Cerebellum (tissue), 4 donors: ENCODE measurements at places on chromosomes 4 and X.

- DNase-seq, result no peak
Measured at GRCh38 chrX:116694046-116694445, 231.3 kb upstream of the CT83 start.

DNA sequence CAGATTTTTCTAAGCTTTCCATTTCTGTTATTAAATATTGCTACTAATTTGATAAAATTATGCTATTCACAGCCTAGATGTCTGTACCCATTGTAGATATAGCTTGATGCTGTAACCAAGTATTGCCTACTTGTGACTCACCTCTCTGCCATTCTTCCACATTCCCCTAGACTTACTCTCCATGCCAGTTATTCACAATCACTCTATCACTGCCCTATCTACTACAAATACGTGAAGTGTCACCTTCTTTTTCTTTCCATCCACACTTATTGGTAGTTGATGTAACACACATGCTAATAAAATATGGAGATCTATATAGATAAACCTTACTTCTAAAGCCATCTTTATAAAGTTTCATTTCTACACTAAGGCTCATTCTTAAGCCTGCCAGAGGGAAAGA, 179.4 kb upstream of the PACRGL start:
- DNase-seq, result no peak

GRCh38 chr4:101188906-101189305, 158.4 kb downstream of the PPP3CA start:
- DNase-seq, result no peak

GRCh38 chrX:52870046-52870445, 2.2 kb upstream of the XAGE3 start:
- no peak for DNase-seq

- DNase-seq, result no peak
Measured at GRCh38 chrX:13440176-13440575, 120.3 kb upstream of the ATXN3L start.

DNA sequence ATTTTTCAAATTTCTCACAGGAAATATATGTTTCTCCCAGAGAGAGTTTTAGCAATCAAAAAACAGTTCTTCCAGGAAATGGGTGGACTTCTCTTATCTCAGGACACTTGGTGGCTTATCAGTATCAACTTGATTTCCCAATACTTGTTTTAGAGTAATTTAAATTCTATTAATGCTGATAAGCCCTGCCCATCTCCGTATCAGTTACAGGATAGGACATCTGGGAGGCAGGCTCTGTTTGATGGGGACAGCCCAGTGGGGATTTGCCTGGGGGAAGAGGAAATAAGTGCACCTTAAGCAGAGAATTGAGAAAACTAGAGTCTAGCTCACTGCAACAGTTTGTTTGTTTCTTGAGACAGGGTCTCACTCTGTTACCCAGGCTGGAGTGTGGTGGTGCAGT, 43.2 kb upstream of the PDGFRA start:
- DNase-seq, result no peak

GRCh38 chr4:42673082-42673425, 16.1 kb upstream of the ATP8A1 start:
- DNase-seq, result no peak

- no peak for DNase-seq
Measured at GRCh38 chr4:34417160-34417559, 1827.2 kb downstream of the ARAP2 start.

DNA sequence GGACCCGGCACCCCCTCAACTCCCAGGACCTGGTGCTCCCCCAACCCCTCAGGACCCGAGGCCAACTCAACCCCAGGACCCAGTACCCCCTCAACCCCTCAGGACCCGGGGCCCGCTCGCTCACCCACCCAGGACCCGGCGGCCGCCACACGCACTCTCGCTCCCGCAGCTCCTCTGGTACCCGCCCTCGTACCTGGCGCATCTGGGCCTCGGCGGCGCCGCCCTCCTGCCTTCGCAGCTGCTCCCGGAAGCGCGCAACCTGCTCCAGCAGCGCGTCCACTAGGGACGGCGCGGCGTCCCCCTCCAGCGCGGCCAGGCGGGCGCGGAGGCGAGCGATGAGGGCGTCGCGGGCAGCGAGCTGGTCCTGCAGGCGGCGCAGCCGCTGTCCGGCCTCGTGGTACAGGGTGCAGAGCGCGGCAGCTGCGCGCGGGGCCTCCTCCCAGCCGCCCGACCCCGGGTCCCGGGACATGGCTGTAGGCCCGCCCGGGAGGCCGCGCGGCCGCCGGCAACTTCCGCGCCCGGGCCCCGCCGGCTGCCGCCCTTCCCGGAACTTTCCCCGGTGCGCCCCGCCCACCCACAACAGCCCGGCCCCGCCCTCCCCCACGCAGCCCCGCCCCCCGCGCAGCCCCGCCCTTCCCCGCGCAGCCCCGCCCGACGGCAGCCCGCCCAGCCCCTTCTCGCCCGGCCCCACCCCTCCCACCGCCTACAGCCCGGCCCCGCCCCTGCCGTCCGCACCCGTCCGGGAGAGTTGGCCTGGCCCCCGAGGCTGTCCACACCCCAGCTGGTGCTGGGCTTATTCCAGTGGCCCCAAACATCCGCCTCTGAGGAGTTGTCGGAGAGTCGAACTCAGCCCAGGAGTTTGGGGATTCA, at the start of gene TNIP2:
TSS of gene TNIP2 (minus strand) at position 516 of the 870 bp plus-strand sequence. CDS start at position 469, 47 bp downstream.
- peak; percentile 85 for DNase-seq

- peak; percentile 33 for DNase-seq
Measured at GRCh38 chr4:152188801-152189200, 347.1 kb downstream of the FBXW7 start.

GRCh38 chrX:47145395-47146120, 537 bp downstream of the RBM10 start:
- DNase-seq, result peak; percentile 44
